Activated T-helper 9 cell treated with anti-CD3 and anti-CD28 coated beads, Interleukin-2, amount 50 U/mL, for 16 hours (primary cell): ENCODE measurements at places on chromosomes 6 and 20.

- DNase-seq: no peak
Measured at GRCh38 chr6:14765106-14765505, 480.8 kb upstream of the JARID2 start.

GRCh38 chr6:119234457-119234856 lies 115.1 kb downstream of the MAN1A1 start:
- DNase-seq: no peak

GRCh38 chr6:69232008-69232407 lies 564.8 kb downstream of the LMBRD1 start:
- DNase-seq: no peak

GRCh38 chr6:50925981-50926380 lies 107.3 kb downstream of the TFAP2B start:
- DNase-seq: no peak
